ENCODE measurements at places on chromosomes 5 and 9. TPM values are rescaled to one million over a fixed set of nuclear protein-coding genes. Genes with fewer than 3 reads are reported as not detected.
A peak's percentile ranks its signal among the peaks of the same experiment; 100 is the strongest.

The SPINK6 gene
- total RNA-seq, result not detected

The FAM169A gene
- 0.64 TPM for total RNA-seq

DNA sequence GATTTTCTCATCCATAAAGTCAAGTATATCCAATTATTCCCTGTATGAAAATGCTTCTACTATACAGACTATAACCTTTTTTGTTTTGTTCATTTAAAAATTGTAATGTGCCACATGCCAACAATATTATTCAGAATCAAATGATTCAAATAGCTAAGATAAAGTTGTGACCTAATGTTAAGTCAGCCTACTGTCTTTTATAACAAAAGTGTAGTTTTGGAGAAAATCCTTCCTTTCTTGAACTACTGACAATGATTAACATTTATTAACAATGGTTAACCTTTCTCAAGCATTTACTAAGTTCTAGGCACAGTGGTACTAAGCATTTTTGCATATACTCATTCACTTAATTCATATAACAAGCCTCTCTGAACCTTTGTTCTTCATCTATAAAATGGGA lies 25.0 kb downstream of the CSF2 start:
- no peak for DNase-seq

- no peak for DNase-seq
Measured at GRCh38 chr9:75133396-75133795, 45.1 kb downstream of the OSTF1 start.

DNA sequence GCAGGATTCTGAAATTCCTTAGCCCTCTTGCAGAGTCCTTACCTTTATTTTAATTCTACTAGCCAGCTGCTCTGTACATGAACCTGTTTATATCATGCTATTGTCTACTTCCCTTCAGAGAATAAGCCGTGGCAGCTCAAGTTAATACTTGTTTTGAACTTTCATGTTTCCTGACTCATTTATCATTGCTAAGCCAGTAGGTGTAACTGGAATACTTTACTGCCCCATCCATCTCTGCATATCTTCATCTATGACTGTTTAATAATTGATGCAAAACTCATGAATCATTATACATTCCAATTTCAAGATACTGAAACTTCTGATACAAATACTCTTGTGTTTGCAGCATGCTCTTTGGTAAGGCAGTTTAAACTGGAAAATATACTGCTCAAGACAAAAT lies 174.7 kb downstream of the PPP2R2B start:
- DNase-seq, result no peak

- no peak for DNase-seq
Measured at GRCh38 chr5:151592855-151593408, 1.8 kb upstream of the FAT2 start.

- no peak for DNase-seq
Measured at GRCh38 chr9:20550326-20550725, 72.0 kb downstream of the MLLT3 start.

- no peak for DNase-seq
Measured at GRCh38 chr5:160486573-160486972, 64.9 kb downstream of the PTTG1 start.

GRCh38 chr5:72166070-72166979 lies 59.0 kb downstream of the MAP1B start:
- DNase-seq, result peak; percentile 55

DNA sequence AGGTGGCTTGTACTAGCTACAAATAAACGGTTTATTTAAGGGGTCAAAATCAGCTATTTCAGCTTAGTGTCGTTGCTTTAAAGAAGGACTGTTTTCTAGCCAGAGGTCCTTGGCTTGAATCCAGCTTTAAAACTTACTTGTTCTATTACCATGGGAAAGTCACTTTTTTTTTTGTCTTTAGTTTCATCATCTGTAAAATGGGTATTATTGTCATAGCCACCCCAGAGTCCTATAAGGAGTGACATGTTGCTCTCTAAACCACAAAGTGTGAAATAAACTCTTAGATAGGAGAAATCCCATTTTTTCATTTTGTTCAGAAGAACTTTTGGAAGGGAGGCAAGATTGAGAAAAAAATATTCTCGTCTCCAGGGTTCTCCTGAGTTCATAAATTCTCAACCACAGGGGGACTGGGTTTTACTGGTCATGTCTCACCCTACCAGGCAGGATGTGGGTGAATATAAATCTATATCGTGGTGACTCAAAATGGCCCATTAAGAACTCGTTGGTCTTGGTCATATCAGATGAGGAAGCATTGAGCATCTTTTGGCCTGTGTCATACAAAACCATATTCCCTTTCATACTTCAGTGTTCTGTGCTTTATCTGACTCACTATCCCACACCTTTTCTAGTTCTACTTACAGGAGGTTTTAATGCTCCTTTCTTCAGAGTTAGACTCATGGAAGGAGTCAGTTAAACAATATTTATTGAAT lies 202.7 kb upstream of the NR3C1 start:
- DNase-seq, result no peak

DNA sequence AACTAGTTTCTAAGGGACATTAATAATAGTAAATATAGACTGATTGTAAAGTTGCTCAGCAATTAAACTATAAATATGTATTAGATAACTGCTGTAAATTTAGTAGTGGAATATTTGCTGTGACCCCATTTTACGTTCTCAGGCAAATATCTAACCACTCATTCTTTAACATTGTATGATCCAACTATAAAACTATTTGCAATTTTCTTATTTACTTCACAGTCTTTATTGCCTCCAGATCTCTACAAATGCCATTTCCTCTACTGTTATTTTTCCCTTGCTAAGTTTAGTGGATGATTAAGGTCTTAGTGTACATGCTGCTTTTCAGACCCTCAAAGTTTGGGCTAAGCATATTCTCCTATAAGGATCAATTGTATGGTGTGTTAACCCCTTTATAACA lies 526.2 kb upstream of the ST8SIA4 start:
- no peak for DNase-seq

DNA sequence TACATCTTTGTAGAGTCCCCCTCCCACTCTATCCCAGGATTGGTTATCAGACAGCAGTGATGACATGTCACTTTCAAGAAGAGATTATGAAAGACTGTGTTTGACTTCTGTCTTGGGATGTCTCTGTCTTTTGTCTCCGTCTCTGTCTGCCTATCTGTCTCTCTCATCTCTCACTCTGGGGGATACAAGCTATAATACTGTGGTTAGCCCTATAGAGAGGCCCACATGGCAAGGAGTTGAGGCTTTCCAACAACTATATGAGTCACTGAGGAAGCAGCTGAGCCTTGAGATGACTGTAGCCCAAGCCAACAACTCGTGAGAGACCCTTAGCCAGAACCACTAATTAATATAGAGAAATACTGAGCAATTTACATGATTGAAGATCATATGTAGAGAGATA lies 284.8 kb downstream of the PDE4D start:
- DNase-seq, result no peak

- no peak for DNase-seq
Measured at GRCh38 chr5:154300207-154300883, 109.8 kb downstream of the GALNT10 start.

DNA sequence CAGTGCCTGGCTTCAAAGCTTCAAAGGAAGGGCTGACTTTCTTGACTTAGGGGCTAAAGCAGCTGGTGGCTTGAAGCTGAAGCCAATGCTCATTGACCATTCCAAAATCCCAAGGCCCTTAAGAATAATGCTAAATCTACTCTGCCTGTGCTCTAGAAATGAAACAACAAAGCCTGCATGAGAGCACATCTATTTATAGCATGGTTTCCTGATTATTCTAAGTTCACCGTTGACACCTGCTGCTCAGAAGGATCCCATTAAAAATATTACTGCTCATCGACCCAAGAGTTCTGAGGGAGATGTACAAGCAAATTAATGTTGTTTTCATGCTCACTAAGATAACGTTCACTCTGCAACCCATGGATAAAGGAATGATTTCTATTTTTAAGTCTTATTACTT lies 6.7 kb downstream of the TMEM174 start:
- DNase-seq, result no peak

DNA sequence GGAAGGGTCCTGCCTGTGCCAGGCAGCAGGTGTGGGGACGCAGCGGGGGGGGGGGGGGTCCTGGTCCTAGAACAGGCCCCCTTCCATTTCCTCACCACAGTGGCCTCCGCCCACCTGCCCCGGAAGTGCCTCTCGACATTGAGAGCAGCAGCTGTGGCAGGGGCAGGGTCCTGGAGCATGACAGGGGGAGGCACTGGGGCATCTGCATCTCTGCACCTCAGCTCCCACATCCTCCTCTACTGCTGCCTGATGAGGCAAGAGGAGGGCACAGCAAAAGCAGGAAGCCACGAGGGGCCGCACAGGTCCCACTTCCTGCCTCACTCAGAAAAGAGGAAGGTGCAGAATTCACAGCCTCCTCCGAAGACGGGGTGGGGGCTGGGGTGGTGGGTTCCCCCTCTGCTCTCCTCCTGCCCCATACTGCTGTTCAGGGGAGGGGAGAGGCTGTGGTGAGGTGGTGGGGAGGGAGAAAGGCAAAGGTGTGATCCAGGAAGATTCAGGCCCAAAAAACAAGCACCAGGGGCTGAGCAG lies 14.8 kb downstream of the AKNA start:
- no peak for DNase-seq

DNA sequence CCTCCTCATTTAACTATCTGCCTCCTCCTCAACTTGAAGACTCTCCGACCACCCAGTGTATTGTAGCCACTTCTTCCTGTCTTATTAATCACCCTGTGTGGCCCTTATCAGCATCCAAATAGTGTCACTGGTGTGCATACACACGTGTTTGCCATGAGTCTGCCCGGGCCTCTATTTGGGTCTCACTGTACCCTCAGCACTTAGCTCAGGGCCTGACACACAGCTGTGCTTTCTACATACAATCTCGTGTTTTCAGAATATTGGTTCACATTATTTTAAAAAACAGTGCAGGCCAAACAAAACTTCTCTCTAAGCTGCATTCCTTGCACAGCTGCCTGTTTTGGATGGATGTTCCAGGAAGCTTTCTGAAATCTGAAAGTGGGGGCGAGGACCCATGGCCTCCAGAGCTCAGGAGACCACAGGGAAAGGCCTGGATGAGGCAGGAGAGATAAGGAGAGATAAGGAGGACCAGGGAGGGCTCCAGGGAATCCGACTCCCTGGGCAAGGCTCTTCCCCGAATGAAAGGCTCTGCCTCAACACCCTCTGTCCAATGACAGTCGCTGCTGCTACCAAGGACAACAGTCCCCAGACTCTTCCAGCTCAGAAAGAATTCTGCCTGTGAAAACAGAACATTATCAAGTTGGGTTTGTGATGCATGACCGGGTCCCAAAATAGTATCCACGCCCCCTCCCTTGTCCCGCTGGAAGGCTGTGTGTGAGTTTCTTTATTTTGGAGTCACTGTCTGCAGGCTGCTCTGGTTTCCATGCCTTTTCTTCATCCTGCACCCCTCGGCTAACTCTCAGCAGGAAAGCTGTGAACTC lies 255.6 kb downstream of the NSG2 start:
- no peak for DNase-seq

- no peak for DNase-seq
Measured at GRCh38 chr5:31717561-31717960, 78.6 kb downstream of the PDZD2 start.
